ENCODE measurements at places on chromosomes 16 and 17.

DNA sequence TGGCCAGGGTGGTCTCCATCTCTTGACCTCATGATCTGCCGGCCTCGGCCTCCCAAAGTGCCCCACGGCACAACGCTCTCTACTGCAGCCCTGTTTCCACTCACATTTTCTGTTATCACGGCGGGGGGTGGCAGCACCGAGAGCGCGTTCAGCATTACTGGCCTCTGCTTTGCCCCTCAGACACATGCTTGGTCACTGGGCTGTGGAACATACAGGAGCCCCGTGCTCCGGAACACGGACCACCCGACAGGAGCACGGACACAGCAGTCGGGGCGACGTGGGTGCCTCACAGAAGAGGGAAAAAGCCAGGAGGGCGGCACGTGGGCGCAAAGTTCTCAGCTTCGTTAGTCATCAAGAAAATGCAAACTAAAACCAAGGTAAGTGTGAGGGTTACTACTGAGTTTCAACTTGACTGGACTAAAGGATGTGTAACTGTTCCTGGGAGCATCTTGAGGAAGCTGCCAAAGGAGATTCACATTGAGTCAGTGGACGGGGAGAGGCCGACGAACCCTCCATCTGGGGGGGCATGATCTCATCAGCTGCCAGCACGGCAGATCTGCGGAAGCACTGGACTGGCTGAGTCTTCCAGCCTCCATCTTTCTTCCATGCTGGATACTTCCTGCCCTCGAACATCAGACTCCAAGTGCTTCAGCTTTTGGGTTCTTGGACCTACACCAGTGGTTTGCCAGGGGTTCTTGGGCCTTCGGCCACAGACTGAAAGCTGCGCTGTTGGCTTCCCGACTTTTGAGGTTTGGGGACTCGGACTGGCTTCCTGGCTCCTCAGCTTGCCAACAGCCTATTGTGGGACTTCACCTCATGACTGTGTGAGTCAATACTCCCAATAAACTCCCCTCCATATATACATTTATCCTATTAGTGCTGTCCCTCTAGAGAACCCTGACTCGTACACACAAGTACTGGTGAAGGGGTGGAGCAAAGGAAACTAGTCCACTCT lies 106.8 kb downstream of the ZNF778 start:
- DNase-seq, result no peak

DNA sequence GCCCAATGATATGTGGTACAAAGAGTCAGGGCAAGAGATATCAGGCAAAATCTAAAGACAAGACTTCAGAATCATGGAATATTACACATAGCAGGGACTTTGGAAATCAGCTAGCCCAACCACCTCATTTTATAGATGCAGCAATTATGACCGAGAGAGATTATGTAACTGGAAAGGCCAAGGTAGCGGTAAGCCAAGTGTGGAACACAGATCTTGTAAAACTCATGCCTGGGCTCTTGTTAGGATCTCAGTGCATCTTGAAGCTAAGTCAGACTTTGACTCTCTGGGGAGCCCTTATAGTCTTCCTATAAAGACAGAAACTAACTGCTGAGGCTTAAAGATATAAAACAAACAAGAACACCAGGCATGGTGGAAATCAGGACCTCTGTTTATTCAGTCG lies 18.6 kb downstream of the MAP2K6 start:
- no peak for DNase-seq

GRCh38 chr16:57113664-57114063 lies 21.3 kb downstream of the CPNE2 start:
- no peak for DNase-seq

DNA sequence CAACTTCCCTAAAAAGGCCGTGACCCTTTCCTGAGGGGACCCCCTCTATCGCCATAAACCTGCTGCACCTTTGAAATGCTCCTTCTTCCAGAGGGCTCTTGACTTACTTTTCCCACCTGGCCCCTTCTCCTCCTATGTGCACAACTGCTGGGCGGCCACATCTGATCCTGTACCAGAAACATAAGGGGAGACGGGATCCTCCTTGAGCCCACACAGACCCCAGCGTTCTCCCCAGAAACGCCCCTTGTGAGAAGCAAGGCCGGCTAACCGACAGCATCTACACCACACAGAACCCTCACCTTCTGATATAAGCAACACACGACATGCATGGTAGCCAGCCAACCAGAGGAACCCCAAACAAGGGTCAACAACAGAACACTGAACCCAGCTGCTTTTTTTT lies 14.2 kb upstream of the MNT start:
- DNase-seq, result no peak
